ENCODE measurements at places on chromosomes 5 and 9.

GRCh38 chr5:76083555-76084495 lies 642 bp downstream of the SV2C start:
- no peak for DNase-seq

- no peak for DNase-seq
These were observed 482.9 kb downstream of the AGTPBP1 start for GRCh38 chr9:85258823-85259370.

GRCh38 chr5:159891371-159891770 lies 24.9 kb upstream of the ADRA1B start:
- DNase-seq: no peak

GRCh38 chr9:92008041-92008440 lies 58.0 kb upstream of the ROR2 start:
- DNase-seq: no peak

DNA sequence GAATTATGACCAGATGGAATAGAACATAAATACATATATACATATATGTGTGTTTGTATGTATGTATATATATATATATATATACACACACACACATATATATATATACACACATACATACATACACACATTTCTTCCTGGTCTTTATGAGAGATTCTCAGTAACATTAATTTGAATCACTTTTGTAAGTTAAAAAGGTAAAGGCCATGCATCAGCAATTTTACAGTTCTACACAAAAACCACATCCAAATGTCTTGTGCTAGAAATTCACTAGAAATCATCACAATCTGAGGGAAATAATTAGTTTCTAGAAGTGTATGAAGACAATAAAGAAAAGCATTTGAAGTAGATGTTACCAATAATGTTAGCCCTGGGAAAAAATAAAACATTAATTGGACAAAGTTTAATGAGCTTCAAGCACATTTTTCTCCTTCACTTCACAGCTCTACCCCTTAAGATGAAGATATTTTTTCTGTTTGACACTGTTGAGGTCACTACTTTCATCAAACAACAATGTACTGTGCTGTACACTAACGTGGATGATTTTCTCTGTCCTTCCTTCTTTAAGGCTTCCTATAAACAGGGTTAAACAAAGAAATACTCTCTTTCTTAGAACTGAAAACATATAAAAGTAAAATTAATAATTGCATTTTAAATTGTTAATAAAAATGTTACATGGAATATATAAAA lies 189.2 kb upstream of the NR4A3 start:
- no peak for DNase-seq

GRCh38 chr5:125484742-125485641 lies 738.6 kb upstream of the ZNF608 start:
- peak; percentile 78 for DNase-seq

GRCh38 chr9:90504486-90504885 lies 138.1 kb downstream of the DIRAS2 start:
- DNase-seq: no peak

DNA sequence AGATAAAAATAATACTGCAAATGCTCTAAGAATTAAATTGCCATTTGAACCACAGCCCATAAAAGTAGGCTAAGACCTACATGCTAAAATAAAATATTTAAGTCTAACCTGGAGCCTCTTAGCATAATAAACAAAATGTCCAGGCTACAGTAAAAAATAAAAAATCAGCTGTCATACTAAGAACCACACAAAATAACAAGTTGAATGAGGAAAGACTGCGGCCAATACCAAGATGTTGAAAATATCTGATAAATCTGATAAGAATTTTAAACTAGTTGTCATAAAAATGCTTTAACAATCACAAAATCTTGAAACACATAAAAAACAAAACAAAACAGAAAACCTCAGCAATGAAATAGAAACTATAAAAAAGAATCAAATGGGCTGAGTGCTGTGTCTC lies 336.9 kb upstream of the MSX2 start:
- DNase-seq: no peak

DNA sequence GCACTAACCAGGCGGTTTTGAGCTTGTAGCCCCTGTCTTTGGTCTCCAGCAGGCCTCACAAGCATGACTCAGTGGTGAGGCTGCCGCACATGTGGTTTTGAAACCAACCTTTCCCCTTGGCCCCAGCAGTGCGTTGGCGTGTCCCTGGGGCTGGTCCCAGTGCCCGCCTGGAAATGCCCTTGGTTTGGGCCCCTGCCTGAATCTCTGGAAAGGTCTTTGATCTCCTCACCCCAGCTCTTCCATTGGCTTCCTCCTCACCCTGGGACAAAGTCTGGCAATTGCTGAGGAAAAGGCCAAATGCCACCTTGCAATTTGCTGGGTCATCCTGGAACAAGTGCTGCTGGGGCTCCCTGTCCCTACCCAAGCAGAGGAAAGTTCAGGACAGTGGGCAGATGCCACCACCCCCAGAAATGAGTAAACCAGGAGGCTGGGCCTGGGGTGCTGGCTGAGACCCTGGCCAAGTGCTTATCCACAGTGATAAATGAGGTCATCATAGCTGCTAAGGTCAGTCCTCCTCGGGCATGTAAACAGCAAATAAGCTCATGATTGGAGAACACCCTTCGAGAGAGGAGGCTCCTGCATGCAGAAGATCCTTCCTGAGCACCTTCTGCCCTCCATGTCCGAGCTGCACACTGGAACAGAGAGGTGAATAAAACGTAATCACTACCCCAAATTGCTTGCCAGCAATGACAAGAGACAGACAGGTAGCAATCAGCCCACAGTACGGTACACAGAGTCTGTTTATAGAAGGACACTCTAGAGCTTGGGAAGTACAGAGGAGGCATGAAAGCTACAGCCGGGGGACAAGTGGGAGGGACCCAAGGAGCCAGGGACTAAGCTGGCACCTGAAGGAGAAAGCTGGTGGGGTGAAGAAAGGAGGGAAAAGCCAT lies 98.9 kb upstream of the CPEB4 start:
- no peak for DNase-seq

DNA sequence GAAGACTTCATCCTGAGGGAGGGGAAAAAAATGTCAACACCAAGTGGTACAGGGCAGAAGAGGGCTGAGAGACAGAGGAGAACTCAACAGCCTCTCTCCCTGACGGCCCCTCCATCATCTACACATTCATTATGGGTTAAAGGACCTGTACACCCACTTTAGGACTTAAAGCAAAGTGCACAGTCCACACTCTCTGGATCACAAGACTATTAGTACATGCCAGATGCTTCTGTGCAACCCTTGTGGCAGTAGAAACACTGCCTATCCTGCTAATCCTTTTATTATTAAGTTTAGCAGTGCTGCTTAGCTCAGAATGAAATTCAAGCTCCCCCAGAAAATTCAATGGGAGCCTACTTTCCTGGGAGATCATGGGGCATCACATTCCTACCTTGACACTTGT lies 1.9 kb downstream of the FRMD3 start:
- no peak for DNase-seq

- no peak for DNase-seq
These were observed 201.3 kb downstream of the MPDZ start for GRCh38 chr9:13078164-13078563.

- DNase-seq: no peak
These were observed 22.3 kb upstream of the NR3C1 start for GRCh38 chr5:143425835-143426234.

DNA sequence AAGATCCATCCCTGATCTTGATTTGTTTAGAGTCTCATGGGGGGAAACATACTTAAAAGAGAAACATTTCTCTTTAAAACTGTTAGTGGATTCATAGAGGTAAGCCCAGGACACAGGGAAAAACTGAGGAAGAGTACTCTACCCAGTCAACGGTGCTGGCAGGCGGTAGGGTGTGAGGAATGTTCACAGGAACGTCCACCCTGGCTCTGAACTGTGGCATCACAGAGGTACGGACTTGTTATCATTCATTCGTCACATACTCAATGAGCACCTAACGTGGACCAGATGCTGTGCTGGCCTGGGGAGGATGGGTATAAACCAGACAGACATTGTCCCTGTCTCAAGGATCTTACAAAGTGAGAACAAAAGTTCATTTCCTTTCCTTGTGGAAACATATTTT lies 18.8 kb upstream of the PPARGC1B start:
- no peak for DNase-seq

DNA sequence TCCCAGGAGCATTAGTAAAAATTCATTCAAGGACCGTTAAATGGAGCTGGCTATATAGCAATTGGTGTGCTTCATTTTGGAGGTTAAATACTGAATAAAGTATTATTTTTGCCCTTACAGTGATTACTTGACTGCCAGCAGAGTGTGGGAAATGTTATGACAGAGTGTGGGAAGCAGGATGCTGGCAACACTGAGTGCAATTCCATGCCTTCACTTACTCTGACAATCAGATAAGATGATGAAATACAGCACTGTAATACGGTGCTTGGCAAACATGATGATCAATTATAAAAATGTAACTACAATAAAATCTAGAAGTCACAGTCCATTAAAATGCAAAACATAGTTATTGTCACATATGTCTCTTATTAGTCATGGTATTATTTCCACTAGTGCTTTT lies 651.3 kb downstream of the PTPRD start:
- DNase-seq: no peak

DNA sequence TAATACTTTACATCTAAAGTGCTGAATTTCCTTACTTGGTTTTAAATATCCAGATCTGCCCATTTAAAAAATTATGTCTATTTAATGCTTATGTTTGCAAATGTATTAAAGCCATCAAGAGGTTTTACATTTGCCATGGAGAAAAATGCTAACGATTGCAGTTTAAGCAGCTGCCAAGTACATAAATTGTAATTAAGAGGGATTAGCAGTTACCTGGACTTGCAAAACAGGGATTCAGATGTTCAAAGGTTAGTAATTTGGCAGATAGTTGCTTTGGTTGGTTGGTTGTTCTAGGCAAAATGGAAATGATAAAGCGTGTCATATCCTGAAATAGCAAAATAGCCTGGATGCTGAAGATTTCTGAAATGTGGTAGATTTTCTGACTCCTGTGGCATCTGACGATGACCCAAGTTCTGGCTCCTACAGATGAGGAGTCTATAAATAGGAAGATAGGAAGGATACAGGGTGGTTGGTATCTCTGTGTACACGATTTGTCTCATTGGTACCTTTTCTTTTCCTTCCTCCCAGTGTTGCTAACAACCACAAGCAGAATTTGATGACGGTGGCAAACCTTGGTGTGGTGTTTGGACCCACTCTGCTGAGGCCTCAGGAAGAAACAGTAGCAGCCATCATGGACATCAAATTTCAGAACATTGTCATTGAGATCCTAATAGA lies 282.9 kb downstream of the NR3C1 start:
- DNase-seq: no peak

DNA sequence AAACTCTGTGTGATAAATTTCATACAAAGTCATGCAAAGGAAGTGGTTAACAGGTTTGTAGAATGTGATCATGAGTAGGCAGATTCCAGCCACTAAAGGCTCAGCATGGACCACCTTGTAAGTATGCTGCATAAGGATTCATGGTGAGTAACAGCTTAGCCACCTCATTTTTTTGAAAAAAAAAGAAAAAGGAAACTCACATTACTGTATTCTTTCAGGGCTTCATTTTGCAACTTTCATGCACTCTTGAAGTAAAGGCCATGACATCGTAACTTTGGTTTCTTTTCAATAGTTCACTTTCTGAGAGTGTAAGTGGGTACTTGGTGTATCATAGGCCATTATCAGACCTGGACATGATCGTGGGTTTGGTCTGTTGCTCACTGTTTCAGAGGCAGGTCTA lies 175.1 kb downstream of the PCSK1 start:
- DNase-seq: no peak

GRCh38 chr5:172640822-172641358 lies at the start of gene NEURL1B:
Gene NEURL1B (plus strand): TSS chr5:172641263. CDS start chr5:172641407, 144 bp downstream.
- DNase-seq: peak; percentile 87

- no peak for DNase-seq
These were observed 29.4 kb downstream of the NUTM2F start for GRCh38 chr9:94298949-94299599.

DNA sequence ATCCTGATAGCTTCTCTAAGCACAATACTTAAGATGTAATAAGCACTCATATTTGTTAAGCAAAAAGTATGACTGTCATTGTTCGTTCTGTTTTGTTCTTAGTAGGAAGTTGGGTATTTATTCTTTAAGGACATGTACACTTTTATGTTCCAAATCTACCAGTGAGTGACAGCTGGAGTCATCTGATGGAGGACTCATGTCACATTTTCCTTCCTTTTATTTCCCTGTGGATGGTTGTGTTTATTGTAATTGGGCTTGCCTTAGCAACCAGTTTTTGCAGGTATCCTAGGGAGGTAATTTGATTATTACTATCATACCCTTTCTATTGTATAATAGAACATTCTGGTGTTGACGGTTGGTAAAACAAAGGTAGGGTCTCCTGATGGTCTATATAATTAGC lies 145.7 kb downstream of the ZSWIM6 start:
- DNase-seq: no peak

GRCh38 chr5:34486160-34486848 lies 169.8 kb upstream of the RAI14 start:
- DNase-seq: no peak

DNA sequence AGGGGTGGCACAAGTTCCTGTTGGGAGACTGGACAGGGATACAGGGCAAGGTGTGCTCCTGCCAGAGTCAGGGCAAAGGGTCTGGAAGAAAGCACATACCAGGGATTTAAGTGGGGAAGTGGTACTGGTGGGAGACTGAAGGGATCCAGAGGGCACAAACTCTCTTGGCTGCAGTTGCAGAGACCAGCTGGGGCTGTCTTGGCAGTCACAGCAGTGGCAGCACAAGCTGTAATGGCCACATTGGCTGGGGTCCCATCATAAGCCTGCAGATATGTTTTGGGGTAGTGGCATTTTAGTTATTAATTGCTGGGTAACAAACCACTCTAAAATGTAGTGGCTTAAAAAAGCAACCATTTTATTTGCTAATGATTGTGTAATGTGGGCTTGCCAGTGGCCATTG lies 492.2 kb downstream of the ENC1 start:
- DNase-seq: no peak

DNA sequence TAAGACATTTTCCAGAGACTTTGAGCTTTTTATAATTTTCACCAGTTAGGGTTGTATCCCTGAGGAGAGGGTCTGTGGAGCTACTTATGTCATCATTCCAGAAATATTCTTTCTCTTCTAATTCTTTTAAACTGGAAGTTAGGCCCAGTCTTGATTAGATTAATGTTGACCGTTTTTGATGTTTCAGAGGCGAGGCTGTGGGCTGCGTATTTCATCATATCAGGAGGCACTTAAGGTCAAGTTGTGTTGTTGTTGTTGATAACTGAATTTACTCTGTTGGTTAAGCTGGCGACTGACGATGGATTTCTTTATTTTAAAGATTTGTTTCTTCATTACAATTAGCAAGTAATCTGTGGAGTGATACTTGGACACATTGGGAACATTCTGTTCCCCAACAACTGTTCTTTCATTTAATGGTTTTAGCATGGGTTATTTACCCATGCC lies 20.1 kb downstream of the IPO11 start:
- DNase-seq: no peak

GRCh38 chr5:163506095-163506457 lies 657 bp downstream of the MAT2B start:
- DNase-seq: no peak

DNA sequence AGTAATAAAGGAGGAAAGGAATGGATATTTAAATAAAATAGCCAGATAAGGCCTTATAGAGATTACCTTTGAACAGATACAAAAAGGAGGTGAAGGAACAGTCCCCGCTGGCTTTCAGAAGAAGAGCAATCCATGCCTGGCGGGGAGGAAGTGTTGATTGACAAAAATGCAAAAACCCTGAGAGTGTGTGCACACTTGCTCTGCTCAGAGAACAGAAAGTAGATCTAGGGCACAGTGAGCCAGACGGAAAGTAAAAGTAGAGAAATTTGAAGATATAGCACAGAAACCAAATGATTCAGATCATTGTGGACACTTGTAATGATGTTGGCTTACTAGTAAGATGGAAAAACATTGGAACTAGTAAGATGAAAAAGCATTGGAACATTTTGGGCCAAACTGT lies 720.6 kb downstream of the PTPRD start:
- no peak for DNase-seq

GRCh38 chr9:31492229-31492628 lies 892.2 kb upstream of the ACO1 start:
- no peak for DNase-seq

All from RWPE2 (cell line).